Activated naive CD8-positive, alpha-beta T cell treated with anti-CD3 and anti-CD28 coated beads for 36 hours (primary cell): ENCODE measurements at places on chromosomes 6 and 20. TPM values are rescaled to one million over a fixed set of nuclear protein-coding genes. Genes with fewer than 3 reads are reported as not detected.
A peak's percentile ranks its signal among the peaks of the same experiment; 100 is the strongest.

EPPIN gene
- total RNA-seq = not detected

- H3K4me3 ChIP-seq = no peak overlapping the region
- peaks cover 3% of the 10 kb centered on the region for H3K27me3 ChIP-seq
- H3K4me1 ChIP-seq = no peaks in the 10 kb centered on the region
- H3K27ac ChIP-seq = no peak overlapping the region
- no peaks in the 10 kb centered on the region for H3K36me3 ChIP-seq
Measured at GRCh38 chr6:40545954-40546353, 41.2 kb downstream of the LRFN2 start.

DNA sequence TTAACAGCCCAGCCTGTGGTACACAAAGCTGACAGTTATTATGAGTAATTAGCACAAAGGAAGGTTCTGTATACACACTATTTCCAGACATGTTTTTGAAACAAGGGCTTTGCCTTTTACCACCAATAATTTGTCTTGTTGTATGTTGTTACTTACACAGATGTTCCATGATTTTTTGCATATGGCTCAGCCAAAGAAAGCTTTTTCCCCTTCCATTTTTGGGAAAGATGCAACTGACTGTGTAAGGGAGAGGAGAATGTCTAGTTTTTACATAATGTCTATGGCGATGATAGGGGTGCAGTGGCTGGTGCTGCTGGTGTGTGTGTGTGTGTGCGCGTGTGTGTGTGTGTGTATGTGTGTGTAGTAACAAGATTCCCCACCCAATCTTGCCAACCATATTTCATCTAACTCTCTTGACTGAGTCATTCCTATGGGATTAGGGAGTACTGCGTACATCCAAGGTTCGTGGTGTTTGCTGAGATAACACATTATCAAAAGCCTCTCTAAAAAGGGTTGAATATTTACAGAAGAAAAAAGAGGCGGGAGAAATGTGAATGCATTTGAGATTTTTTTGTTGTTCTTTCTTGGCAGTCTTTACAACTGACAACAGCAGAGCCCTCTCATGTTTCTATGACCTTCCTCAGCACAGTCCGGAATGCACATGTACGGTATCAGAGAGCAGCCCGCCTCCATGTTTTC, 192.2 kb downstream of the GMPR start:
- peaks cover 20% of the 10 kb centered on the region for H3K4me1 ChIP-seq
- H3K4me3 ChIP-seq = no peak overlapping the region
- no peak for DNase-seq
- H3K27ac ChIP-seq = peak overlapping the region; percentile 18

GRCh38 chr6:150254770-150255169, 111.9 kb downstream of the PPP1R14C start:
- peaks cover 17% of the 10 kb centered on the region for H3K4me1 ChIP-seq
- DNase-seq = no peak
- H3K27me3 ChIP-seq = peaks cover 26% of the 10 kb centered on the region
- H3K4me3 ChIP-seq = no peak overlapping the region

GRM1 gene
- total RNA-seq = not detected

DNA sequence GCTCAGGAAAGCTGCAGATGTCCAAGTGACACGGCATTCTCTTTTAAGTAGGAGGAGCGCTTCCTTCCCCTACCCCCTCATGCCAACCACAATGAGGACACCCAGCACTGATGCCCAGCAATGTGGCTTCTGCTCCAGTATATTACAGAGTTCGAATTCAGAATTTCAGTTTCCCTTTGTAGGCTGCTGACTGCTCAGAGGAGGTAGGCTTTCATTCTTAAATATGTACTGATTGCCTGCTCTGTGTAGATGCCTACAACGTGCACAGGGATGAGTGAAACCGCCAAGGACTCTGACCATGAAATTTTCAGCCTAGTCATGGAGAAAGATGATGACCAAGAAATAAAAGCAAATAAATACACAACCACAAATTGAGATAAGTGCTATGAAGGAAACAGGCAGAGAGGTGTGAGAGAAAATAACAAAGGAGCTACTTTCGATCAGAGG, 50.9 kb upstream of the TNFAIP3 start:
- peaks cover 75% of the 10 kb centered on the region for H3K4me1 ChIP-seq
- H3K4me3 ChIP-seq = peak overlapping the region; percentile 50
- H3K27ac ChIP-seq = peak overlapping the region; percentile 86
- H3K36me3 ChIP-seq = peaks cover 17% of the 10 kb centered on the region
- DNase-seq = no peak
- H3K27me3 ChIP-seq = no peaks in the 10 kb centered on the region

DNA sequence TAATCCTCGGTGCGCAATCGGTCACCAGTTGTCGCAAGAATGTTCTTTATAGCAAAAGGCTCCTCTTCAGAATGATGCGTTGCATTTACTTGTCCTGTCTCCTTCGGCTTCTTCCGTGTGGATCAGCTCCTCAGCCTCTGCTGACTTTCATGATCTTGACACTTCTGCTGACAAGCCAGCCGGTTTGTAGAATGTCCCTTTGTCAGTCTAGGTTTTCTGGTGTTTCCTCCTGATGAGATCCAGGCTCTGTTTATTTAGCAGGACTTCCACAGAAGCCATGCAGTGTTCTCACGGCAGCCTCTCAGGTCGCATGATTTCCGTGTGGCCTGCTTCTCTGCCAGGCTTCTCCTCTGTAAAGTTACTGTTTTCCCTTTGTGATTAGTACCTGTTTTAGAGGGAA, 66.9 kb downstream of the STX11 start:
- H3K27me3 ChIP-seq = peaks cover 6% of the 10 kb centered on the region
- H3K27ac ChIP-seq = peak overlapping the region; percentile 99
- DNase-seq = no peak
- peaks cover 2% of the 10 kb centered on the region for H3K36me3 ChIP-seq
- peaks cover 33% of the 10 kb centered on the region for H3K4me1 ChIP-seq
